NCI-H1436 treated with DMSO at 0.1 percent for 48 hours (cell line): ENCODE measurements at places on chromosomes 12 and 14.

GRCh38 chr14:61074852-61075251, 93.8 kb downstream of the SLC38A6 start:
- no peak for DNase-seq

DNA sequence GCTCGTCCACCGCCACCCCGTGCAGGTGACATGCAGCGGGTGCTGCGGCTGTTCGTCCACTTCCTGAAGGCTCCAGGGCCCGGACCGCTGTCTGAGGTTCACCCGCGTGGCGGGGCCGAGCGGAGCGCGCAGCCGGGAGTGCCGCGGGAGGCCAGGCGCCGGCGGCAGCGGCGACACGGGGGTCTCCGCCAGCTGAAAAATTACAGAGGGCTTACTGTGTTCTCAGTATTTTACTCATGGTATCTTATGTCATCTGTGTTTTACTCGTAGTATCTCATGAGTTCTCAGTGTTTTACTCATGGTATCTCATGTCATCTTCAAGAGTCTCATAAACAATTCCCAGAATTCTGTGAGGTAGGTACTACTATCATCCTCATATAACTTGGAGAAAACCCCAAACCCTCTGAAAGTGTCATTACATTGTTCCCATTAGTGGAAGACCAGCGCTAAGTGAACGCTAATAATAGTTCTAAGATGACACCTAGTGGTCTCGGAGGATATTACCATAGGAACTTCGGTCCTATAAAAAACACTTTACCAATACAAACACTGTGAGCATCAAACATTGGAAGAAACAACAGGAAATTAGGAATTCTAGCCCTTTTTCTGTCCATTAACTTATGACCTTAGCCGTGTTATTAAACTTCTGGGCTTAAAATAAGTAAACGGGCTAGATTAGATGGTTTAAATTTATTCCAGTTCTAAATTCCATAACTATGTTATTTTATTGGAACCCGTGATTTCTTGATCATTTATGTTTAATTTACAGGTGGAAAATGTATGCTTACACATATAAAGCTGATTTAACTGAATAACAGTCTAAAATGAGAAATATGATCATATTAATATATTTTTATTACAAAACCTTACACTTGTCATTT, 32.4 kb downstream of the AK7 start:
- peak; percentile 1 for DNase-seq

DNA sequence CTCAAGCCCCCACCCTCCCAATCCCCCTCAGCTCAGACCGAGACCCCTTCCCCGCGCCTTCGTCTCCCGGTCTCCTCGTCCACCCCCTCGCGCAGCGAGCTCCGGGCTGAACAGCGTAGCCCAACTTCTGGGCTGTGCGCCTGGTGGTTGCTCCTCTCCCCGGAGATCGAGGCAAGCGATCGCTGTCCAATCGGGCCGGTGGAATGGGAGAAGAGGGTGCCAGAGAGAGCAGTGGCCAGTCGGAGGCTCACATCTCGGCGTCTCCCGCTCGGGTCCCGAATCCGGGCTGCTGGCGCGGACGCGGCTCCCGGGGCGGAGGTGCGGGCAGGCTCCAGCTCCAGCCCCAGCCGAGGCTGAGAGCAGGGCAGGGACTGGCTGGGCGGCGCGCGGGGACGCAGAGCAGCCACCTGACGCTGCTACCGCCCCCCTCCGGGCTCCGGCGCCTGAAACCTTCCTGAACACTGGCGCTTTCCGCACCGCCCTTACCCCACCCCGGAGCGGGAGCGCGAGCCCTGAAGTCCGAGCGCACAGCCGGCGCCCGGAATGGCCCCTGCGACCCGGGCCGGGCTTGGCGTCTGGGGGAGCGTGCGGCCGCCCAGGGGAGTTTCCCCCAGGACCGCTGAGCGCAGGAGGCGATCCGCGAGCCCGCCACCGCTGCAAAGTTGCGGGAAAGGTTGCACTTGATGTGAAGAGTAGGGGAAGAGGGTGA, 508 bp upstream of the KCNH5 start:
- peak; percentile 20 for DNase-seq

GRCh38 chr12:118103201-118103600, 610 bp downstream of the VSIG10 start:
- DNase-seq, result no peak

DNA sequence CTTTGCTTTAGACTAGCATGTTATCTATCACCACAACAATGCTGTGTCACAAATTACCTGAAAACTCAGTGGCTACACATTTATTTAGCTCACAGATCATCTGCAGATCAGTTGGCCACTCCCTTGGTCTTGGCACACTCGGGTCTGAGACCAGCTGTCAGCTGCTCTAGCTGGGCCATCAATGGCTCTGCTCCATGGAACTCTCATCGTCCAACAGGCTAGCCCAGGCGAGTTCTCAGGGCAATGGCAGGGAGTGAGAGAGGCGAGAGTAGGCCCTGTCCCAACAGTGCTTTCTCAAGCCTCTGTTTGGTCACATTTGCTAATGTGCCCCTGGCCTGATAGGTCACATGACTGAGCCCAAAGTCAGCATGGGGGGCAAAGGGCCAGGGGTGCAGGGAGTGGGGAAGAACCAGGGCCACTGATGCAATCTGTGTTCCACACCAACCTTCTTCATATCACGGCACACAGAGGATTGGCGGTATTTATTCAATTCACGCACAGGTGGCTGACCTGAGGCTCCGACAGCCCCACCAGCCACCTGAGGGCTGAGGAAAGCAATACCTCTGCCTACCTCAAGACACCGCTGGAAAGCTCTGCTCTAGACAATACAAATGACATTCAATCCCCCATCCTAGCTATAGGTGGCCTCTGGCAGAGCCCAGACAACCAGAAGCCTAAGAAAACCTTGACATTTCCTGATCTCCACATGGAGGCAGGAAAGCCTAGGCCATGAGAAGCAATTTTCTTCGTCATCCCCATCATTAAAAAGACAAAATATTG, 82.5 kb downstream of the NT5DC3 start:
- DNase-seq, result no peak

DNA sequence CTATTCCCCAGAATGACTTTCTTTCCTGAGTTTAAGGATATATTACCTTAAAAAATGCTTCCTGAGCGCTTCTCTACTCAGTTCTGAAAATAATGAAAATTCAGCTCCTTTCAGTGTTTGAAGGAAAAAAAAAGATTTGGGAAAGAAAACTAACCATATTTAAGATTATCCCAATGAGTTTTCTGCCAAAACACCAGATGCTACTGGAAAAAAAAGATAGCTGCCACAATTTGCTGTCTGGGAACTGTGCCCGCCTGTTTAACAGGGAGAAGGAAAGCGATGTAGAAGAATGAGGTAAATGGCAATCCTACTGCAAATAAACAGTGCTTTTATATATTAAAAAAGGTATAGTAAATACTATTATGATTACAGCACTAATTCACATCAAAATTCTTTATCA, 367.6 kb upstream of the PRICKLE1 start:
- no peak for DNase-seq
